ENCODE measurements at places on chromosomes 11 and 22.
A peak's percentile ranks its signal among the peaks of the same experiment; 100 is the strongest.

- H3K36me3 ChIP-seq = no peaks in the 10 kb centered on the region
- no peak overlapping the region for H3K4me3 ChIP-seq
- peak; percentile 46 for DNase-seq
- 0 out of 2 replicates have a peak, but pooled peaks cover 5% of the 10 kb centered on the region for H3K4me1 ChIP-seq
These were observed 136.2 kb downstream of the OSBP2 start for GRCh38 chr22:30830907-30831306.

DNA sequence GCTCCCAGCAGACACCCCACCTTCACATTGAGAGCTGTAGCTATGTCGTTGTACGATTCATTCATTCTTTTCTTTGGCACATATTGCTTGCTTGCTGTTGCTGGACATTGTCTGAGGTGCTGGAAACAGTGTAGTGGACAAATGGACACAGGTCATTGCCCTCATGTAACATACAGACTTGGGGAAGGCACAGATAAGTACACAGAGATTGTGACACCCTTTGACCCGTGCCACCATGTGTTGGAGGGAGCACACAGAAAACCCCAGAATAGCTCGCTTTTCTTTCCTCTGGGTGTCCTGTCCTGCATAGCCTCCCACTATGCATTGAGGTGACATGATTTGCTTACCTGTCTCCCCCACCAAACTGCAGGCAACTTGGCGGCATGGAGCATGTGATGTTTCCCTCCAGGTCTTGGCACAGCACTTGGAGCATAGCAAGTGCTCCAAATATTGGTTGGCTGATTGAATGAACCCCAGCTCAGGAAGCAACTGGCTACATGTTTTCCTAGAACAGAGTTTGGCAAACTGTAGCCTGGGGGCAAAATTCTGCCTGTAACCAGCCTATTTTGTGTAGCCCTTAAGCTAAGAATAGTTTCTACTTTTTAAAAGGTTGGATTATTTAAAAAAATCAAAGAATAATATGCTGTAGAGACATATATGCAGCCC, 30.9 kb upstream of the NECTIN1 start:
- H3K4me3 ChIP-seq = no peak overlapping the region
- no peaks in the 10 kb centered on the region for H3K27me3 ChIP-seq
- no peak overlapping the region for H3K27ac ChIP-seq
- H3K4me1 ChIP-seq = no peaks in the 10 kb centered on the region

DNA sequence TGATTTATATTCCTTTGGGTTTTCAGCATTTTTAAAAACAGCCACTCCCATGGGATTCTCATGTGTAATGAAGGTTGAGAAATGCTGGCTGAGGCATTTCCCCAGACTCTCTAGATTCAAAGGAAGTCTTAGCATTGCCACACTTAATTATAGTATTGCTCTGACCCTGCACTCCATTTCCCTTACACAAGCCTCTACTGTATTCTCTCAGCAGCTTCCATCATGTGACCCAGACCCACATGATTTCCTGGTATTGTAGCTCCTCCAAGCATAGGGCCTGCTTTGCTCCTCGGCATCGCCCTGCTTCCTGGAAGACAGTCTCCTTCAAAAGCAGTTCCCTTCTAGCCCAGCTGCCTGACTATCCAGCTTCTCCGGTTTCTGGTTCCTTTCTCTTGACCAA, 261.5 kb downstream of the LARGE1 start:
- H3K27me3 ChIP-seq = no peaks in the 10 kb centered on the region
- no peak overlapping the region for H3K4me3 ChIP-seq
- no peak overlapping the region for H3K27ac ChIP-seq
- no peaks in the 10 kb centered on the region for H3K36me3 ChIP-seq

GRCh38 chr11:130609121-130610035, 160.9 kb downstream of the ADAMTS15 start:
- H3K4me3 ChIP-seq = no peak overlapping the region
- H3K27ac ChIP-seq = no peak overlapping the region
- peaks cover 5% of the 10 kb centered on the region for H3K4me1 ChIP-seq

DNA sequence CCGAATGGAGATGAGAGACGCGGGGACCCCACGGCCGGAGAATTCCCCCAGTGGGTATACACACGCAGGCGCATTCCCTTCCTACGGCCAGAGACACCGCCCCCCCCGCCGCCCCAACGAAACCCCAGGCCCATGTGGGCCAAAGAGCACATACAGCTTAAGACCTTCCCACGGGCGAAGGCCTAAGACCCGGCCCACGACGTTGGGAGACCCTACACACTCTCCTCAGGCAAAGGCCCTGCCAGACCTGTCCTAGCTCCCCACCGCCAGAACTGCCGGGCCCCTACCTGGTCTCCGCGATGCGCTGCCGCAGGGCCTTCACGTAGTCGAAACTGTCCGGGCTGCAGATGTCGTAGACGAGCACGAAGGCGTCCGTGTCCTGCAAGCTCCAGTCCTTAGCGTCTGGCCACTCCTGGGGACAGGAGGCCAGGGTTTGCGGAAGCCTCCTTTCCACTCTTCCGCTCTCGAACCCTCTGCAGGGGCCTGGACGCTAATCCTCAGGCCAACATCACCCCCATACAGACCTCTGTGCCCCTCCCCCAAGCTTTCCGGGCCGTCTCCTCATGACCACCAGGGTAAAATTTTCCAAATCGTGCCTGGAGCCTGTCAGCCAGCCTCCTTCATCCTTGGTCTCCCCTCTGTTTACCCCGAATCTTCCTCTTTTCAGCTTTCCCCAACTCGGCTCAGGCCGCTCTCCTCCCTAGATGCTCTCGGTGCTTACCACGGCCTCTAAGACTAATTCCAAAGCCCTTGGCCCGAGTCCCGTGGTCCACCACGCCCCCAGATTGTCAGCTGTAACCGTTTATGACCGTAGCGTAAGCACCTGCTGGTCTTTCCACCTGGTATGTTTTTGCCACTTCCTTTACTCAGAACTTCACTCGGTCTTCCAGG, 1.7 kb downstream of the RASL10A start:
- H3K27ac ChIP-seq = no peak overlapping the region
- DNase-seq = no peak
- peaks cover 54% of the 10 kb centered on the region for H3K27me3 ChIP-seq
- H3K36me3 ChIP-seq = no peaks in the 10 kb centered on the region
- H3K4me3 ChIP-seq = 0 out of 2 replicates have a peak overlapping the region, but pooled peaks have one; percentile 61
- peaks cover 5% of the 10 kb centered on the region for H3K4me1 ChIP-seq

GRCh38 chr11:134132808-134133207, 63.9 kb downstream of the JAM3 start:
- no peak overlapping the region for H3K27ac ChIP-seq
- H3K27me3 ChIP-seq = no peaks in the 10 kb centered on the region

DNA sequence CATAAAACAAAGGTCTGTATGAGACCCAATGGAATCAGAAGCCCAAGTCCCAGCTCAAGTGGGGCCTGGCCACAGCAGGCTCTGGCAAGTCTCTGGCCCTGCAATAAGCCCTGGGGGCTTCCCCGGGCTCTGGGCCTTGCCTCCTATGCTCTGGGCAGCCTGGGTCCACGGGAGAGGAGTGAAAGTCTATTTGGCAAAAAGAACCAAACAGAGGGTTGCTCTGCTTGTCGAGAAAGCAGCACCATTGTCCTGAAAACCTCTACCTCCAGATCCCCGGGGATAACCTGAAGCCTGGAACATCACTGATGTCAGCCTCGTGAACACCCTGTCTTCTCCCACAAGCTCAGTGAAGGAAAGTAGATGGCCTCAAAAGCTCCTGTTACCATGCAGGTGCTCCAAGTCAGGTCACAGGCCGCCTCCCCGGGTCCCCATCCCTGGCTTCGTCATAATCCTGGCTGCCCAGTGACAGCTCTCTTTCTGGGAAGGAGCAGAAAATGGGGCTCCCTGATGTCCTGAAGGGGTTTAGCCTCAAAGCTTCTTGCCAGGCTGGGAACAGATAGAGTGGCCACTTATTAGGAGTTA, 46.1 kb upstream of the ETS1 start:
- H3K27me3 ChIP-seq = no peaks in the 10 kb centered on the region
- H3K4me3 ChIP-seq = no peak overlapping the region
- no peak for DNase-seq
- H3K27ac ChIP-seq = no peak overlapping the region
- H3K4me1 ChIP-seq = no peaks in the 10 kb centered on the region

DNA sequence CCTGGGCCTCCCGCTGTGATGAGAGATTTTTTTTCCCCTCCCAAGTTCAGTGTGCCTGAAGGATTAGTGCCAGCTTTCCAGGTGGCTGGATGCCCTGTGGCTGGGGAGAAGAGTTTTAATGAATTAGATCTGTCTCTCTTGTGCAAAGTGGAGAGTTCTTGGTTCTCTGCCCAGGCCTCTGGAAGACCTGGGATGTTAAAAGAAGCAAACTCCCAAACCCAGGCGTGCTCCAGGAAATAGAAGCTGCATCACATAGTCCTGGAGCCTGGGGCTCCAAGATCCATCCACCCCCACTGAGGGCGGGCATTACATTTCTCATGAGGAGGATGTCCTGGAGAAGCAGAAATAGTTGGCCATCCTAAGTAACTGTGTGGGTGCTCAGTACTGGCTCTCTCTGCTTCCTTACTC, 30.6 kb downstream of the SDHAF2 start:
- no peak for DNase-seq
- H3K27me3 ChIP-seq = no peaks in the 10 kb centered on the region
- H3K4me1 ChIP-seq = no peaks in the 10 kb centered on the region
- H3K4me3 ChIP-seq = no peak overlapping the region

DNA sequence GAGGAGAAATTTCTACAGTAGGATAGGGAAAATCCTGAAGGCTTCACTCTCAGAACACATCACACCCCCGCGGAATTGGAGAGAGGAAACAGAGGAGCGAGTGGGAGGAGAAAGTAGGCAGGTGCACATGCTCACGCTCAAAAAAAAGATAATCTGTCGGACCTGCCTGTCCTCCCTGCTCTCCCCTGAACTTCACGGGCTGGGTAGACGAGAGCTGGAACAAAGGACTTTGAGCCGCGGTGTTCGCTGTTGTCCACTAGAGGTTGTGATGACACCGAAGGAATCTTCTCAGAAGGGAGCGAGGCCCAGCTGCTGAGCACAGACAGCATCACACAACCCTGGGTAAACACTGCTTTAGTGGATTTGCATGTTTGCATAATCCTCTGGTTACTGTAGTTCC, 5.0 kb downstream of the SEZ6L start:
- peak; percentile 90 for DNase-seq
- no peak overlapping the region for H3K27ac ChIP-seq
- H3K27me3 ChIP-seq = peaks cover 30% of the 10 kb centered on the region

DNA sequence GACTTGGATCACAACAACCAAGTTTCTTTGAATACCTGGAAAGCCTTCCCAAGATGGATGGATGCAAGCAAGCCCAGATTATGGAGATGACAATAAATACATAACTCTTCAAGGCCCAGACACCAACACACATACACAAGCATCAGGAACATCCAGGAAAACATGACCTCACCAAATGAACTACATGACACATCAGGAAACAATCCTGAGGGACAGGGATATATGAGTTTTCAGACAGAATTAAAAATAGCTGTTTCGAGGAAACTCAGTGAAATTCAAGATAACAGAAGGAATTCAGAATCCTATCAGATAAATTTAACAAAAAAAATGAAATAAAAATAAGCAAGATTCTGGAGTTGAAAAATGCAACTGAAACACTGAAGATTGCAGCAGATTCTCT, 659.4 kb downstream of the METTL15 start:
- no peaks in the 10 kb centered on the region for H3K4me1 ChIP-seq
- no peaks in the 10 kb centered on the region for H3K27me3 ChIP-seq
- no peak overlapping the region for H3K27ac ChIP-seq
- no peaks in the 10 kb centered on the region for H3K36me3 ChIP-seq

- no peak for DNase-seq
- no peaks in the 10 kb centered on the region for H3K36me3 ChIP-seq
- no peak overlapping the region for H3K27ac ChIP-seq
- no peaks in the 10 kb centered on the region for H3K27me3 ChIP-seq
These were observed 33.5 kb downstream of the GDPD4 start for GRCh38 chr11:77267962-77268361.

- H3K4me3 ChIP-seq = no peak overlapping the region
- H3K4me1 ChIP-seq = peaks cover 32% of the 10 kb centered on the region
- H3K27me3 ChIP-seq = peaks cover 16% of the 10 kb centered on the region
- no peak overlapping the region for H3K27ac ChIP-seq
- DNase-seq = no peak
These were observed 12.8 kb upstream of the CABP7 start for GRCh38 chr22:29707010-29707409.

- H3K36me3 ChIP-seq = no peaks in the 10 kb centered on the region
- DNase-seq = no peak
- H3K4me3 ChIP-seq = no peak overlapping the region
- no peak overlapping the region for H3K27ac ChIP-seq
- no peaks in the 10 kb centered on the region for H3K27me3 ChIP-seq
- H3K4me1 ChIP-seq = no peaks in the 10 kb centered on the region
These were observed 23.9 kb downstream of the IL10RA start for GRCh38 chr11:118009864-118010737.

GRCh38 chr11:86570020-86570419, 102.4 kb downstream of the ME3 start:
- H3K4me3 ChIP-seq = no peak overlapping the region
- H3K27ac ChIP-seq = no peak overlapping the region
- H3K27me3 ChIP-seq = no peaks in the 10 kb centered on the region
- no peak for DNase-seq
- no peaks in the 10 kb centered on the region for H3K36me3 ChIP-seq
- no peaks in the 10 kb centered on the region for H3K4me1 ChIP-seq

DNA sequence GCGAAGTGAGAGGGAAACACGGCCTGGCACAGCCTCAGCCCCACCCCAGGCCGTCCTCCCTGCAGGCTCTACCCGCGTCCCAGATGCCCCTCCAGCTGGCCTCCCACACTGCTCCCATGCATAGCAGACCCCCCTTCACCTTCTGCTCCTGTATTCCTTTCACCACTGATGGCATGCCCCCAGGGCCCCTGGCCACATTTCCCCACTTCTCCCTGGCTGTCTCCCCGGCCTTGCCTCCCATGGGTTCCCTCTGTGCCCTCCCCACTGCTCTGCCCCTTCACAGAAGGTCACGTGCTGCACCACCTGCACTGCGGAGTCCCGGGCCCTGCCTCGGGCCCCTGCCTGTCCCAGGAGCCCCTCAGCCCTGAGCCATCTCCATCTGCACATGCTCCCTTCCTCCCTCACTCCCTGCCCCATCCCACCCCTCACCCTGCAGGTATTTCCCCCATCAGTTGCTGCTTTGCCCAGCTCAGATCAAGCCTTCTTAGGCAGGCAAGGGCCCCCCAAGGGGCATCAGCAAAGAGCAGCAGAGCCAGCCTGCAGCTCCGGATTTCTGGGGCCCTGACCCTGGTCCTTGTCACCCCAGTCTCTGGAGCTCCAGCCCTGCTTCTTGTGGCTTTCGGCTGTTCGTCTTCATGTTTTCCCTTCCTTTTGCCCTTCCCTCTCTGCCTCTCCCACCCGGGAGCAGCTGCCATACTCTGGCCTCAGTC, 46.4 kb downstream of the GAB4 start:
- H3K4me3 ChIP-seq = no peak overlapping the region
- no peaks in the 10 kb centered on the region for H3K4me1 ChIP-seq
- DNase-seq = no peak
- H3K27ac ChIP-seq = no peak overlapping the region

GRCh38 chr11:28636566-28636965, 528.4 kb downstream of the METTL15 start:
- H3K27ac ChIP-seq = no peak overlapping the region
- no peaks in the 10 kb centered on the region for H3K36me3 ChIP-seq
- no peak for DNase-seq
- H3K27me3 ChIP-seq = no peaks in the 10 kb centered on the region
- no peak overlapping the region for H3K4me3 ChIP-seq
